ENCODE measurements at places on chromosomes 5 and 9.

DNA sequence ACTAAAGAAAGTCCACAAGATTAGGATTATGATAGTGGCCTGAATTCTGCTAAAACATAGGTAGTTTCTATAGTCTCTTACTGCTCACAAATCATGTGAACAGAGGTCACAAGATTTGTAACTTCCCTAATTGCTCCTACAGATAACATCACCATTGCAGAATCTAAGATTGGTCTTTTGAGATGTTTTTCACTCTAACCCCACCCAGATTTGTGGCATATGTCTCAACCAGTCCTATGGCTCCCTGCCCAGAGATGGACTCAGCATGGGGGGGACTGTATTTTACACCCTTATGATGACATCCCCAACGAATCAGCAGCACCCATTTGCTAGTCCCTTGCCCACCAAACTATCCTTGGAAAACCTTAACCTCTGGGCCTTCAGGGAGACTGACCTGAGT, 1046.2 kb downstream of the CDH12 start:
- DNase-seq = no peak

DNA sequence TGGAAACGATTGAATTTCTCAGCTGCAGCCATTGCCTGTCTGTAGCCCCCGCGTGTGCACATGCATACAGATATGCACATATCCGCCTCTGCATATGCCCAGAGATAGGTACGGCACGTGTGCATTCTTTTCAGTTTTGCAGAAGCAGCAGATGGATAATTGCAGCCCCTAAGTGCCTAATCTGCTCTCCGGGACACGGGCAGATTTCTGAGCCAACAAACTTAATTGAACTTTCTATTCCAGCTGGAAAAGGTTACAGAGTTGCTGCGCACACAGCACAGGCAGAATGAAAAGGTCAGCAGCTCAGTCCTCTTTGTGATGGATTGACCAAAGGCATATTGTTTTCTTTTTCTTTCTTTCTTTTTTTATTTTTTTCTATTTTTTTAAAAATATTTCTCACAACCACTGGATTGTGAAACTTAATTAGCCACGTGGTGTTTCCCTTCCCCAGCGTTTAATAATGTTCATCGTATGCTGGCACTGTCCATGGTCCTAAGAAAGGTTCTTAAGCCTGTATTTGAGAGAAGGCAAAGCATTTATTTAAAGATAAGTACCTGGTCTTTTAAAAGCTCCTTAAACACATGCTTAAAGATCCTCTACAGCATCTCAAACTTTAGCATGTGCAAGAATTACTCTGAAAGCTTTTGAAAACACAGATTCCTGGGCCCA, 270.2 kb upstream of the BRINP1 start:
- DNase-seq = no peak

- DNase-seq = no peak
Observed at GRCh38 chr5:69042500-69042899, 51.3 kb upstream of the SLC30A5 start.

GRCh38 chr9:131167146-131167692, 41.8 kb downstream of the NUP214 start:
- no peak for DNase-seq

DNA sequence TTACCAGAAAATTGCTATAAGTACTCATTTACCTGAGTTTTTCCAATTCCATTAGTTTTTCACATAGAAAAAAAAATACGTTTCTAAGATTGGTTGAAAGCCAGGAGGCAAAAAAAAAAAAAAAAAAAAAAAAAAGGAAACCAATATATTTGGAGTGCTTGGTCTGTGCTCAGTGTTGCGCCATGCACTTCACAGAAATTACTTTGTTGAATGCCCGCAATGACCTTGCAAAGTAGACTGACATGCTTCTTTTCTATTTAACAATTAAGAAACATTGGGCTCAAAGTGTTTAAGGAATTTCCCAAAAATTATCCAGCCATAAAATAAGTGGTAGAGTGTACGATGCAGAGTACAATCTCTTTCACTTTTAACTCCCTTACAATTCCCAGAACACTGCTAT, 65.2 kb upstream of the PAPPA start:
- no peak for DNase-seq

DNA sequence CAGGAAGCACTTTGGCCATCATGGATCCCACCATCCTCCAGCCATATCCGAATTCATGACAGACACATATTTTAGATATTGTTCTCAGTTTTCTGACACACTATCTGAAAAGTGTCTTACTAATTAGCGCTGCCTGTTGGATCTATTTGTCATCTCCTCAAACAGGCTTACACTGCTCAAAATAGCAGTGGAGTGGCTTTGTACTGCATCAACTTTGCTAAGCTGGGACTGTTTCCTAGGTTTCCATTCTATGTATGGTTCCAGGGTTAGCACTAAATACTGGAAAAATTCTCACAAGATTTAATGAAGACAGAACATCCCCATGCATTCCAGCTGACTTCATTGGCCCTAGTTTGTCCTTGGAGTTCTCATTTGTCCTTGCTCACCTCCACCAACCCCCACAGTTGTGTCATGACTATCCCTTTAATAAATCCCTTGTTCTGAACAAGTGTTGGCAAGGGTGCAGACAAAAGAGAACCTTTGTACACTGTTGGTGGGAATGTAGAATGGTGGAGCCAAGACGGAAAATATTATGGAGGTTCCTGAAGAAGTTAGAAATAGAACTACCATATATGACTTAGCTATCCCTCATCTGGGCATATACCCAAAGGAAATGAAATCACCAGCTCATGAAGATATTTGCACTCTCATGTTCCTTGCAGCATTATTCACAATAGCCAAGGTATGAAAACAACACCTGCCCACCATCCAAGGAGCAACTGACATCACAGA, 136.5 kb upstream of the RAI14 start:
- DNase-seq = no peak
